ENCODE measurements at places on chromosomes 12 and 14.

DNA sequence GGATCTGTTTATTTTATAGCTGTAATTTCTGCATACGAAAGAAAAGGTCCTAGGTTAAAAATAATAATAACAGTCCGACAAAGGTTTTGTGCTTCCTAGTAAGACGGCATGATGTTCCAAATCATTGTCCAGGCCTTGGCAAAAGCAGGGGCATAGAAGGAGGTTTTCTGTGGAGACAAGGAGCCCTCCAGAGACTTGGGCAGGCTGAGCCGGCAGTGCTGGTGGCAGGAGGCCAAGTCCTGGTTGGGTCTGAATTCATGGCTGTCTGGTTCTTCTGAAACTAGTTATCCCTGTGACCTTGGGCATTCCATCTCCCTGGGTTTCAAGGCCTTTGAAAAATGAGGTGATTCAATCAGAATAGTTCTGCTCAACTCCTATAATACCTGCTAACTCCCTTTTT is 44.0 kb downstream of the KCNK13 start:
- no peak for DNase-seq

DNA sequence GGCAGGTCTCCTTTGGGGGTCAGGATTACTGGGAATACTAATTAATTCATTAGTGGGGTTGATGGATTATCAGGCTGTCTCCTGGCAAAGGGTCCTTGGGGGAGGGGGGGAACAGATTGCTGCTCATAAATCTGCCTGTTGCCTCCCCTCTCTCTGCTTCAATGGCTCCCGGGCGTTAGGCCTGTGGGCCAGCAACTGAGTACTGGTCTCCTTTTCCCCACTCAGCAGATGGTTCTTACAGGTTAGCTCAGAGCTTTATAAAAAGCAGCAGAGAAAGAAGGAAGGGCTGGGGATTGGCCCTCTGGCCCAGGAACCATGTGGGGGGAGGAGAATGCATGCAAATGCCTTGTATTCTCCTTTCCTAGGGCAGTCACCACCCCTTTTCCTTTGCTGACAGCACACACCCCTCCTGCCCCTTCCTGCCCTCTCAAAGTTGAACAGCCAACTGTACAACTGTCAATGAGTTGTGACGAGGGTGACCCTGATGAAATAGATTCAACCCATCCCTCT is 2.3 kb upstream of the NEUROD4 start:
- DNase-seq: no peak

DNA sequence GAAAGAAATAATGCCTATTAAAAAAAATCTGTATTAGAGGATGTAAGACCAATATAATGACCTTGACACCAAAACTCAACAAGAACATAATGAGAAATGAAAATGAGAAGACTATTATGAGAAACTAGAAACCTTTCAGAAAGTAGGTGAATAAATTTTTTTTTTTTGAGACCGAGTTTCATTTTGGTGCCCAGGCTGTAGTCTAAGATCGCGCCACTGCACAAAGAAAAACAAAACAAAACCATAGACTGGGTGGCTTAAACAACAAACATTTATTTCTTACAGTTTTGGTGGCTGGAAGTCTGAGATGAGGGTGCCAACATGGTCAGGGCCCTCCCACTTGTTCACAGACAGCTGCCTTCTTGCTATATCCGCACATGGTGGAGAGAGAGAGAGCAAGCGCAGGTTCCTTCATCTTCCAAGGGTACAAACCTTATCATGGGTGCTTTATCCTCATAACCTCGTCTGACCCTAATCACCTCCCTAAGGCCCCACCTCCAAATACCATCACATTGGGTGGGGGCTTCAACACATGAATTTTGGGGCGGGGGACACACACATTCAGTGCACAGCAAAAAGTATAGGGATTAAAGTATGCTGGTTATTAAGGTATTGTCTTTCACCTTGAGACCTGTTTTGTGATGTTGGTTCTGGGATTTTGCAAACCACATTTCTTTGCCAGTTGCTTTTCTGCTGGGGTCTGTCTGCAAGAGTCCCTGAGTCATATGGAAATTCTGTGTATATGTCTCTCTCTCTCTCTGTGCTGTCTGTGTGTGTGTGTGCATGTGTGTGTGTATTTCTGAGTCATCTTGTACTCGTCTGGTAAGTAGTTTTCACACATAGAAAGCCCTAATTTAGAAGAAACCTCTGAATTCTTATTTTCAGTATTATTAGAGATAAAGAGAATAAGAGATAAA is 26.2 kb downstream of the ZCRB1 start:
- DNase-seq: no peak

DNA sequence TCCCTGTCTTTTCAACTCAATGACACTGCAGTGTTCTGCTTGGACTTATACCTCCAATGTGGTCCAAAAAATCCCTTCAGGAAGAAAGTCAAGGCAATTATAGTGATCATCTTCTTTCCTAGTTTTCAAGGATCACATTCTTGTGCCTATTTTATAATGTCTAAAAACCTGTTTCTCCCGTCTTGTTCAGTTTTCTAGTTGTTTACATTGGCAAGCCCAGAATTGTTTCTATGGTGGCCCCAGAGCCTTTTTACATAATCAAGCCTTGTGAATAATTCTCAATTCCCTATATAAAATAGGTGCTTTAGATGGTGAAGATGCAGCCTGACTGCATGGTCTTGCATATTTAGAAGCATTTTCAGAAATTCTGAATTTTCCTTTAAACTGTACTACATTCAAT is 14.5 kb upstream of the LDHB start:
- DNase-seq: no peak

GRCh38 chr12:82955043-82955442 is 268.3 kb downstream of the TMTC2 start:
- DNase-seq: no peak

- peak; percentile 46 for DNase-seq
Observed at GRCh38 chr14:105864116-105864515, 337.7 kb downstream of the TMEM121 start.

DNA sequence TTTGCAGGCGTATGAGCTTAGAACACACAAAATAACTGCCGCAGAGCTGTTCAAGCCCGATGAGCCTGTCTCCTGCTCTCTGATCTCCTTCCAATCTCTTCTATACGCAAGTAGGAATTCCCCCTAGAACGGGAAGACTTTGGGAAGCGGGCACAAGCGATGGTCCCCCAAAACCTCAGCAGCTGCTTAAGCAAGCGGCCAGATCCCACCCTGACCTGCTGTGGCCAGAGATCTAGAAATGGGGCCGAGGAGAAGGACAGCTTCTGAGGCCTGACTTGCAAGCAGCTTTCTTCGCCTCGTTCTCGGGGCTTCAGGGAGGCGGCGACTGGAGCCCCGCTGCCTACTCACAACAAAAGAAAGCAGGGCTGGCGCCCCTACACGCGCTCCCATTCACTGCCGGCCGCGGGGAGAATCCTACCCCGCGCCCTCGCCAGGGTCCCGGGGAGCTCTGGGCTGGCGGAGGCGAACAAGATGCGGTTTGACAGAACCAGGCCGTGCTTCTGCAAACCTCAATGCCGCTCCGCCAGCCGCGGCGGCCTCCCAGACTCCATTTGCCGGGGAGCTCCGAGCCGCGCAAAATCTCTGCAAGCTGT is 922 bp downstream of the TBX5 start:
- DNase-seq: no peak

GRCh38 chr12:52090291-52090690 is 10.8 kb downstream of the SMIM41 start:
- DNase-seq: peak; percentile 62

- no peak for DNase-seq
Observed at GRCh38 chr12:50162230-50162629, 4.9 kb downstream of the CERS5 start.

GRCh38 chr12:47852096-47852571 is 32.4 kb upstream of the HDAC7 start:
- no peak for DNase-seq

- DNase-seq: no peak
Observed at GRCh38 chr12:79563021-79563740, 127.6 kb downstream of the PAWR start.

DNA sequence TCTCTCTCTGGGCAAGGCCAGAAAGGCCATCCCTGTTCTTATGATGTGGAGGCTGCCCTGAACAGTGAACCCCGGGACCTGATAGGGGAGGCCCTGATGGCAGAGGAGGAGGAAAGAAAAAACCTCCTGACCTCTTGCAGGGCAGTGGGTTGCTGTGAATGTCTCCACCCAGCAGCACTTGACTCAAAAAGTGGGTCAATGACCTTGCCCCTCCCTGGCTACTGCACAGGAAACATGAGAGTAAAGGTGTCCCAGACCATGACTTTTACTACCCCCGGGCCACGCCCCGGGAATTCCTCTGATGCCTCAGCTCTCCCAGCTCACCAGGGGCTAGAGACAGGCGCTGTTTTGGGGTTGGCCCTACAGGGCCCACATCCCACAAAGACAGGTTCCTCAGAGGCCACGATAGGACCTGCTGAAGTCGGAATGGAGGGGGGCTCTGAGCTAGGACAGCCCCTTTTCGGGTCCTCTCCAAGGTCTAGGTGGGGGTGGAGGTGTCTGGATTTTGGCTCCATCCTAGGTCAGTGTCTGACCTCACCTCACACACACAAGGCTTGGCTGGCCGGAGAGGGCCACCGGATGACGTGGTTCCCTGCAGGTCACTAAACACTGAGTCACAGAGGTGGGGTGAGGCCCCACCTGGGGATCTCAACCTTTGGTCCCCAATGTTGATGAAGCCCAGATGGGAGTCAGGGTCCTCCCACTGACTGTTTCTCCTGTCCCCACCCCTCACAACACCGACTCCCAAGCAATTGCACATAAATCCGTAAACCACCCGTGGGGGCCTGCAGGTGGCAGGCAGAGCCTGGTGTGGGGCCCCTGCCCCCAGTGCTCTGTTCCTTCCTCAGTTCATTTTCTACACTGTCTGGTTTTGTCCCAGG is 1.6 kb downstream of the RHOF start:
- no peak for DNase-seq

- no peak for DNase-seq
Observed at GRCh38 chr14:101789222-101789621, 27.7 kb downstream of the PPP2R5C start.

- no peak for DNase-seq
Observed at GRCh38 chr12:103832048-103832997, 8.7 kb downstream of the NT5DC3 start.

- no peak for DNase-seq
Observed at GRCh38 chr12:92065018-92065499, 80.6 kb downstream of the BTG1 start.

DNA sequence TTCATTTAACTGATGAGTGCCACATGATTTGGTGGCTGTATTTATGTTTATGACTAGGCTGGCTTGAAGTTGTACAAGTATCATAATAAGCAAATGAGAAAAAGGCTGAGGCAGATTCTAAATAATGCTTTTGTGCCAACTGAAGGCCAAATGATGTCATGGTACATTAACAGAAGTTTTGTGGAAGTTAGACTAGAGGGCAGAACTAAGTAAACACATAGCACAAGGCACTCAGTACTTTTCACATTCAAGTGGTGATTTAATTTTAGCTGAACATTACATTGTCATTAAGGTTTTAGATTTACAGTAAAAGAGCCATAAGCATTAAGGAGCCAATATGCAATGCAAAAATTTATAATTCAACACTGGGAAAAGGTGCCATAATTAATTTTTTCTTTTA is 21.1 kb downstream of the PPP1CC start:
- no peak for DNase-seq

GRCh38 chr12:100993916-100994450 is 199.4 kb downstream of the ANO4 start:
- DNase-seq: no peak

GRCh38 chr12:67141296-67142018 is 127.7 kb upstream of the CAND1 start:
- no peak for DNase-seq

GRCh38 chr14:34340025-34340625 is 121.9 kb downstream of the SPTSSA start:
- no peak for DNase-seq

- DNase-seq: no peak
Observed at GRCh38 chr12:10386857-10387256, 3.0 kb downstream of the KLRK1 start.

GRCh38 chr14:104421401-104421821 is 158.2 kb upstream of the C14orf180 start:
- no peak for DNase-seq

- DNase-seq: no peak
Observed at GRCh38 chr12:117051380-117051779, 47.8 kb downstream of the TESC start.

- DNase-seq: peak; percentile 52
Observed at GRCh38 chr12:120490833-120491512, 4.9 kb upstream of the DYNLL1 start.

DNA sequence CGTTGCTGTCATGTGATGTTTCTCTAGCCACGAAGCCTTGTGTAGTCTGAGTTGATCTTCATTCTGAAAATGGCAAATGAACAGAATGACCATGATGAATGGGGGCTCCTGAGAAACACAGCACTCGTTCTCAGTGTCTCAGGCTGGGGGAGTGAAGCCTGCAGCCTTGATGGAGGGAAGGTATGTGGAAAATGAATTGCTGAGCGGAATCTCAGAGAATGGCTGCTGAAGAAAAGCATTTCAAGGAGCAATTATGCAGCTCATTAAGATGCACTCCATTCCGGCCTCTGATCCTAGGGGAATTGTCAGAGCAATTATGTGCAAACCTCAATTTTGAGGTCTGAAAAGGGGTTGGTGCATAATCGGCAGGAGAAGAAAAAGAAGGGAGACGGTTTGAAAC is 167.1 kb downstream of the CHST11 start:
- no peak for DNase-seq

GRCh38 chr12:108063192-108063591 is 65.9 kb upstream of the WSCD2 start:
- no peak for DNase-seq

GRCh38 chr12:108712165-108712924 is 19.0 kb downstream of the CORO1C start:
- DNase-seq: no peak

DNA sequence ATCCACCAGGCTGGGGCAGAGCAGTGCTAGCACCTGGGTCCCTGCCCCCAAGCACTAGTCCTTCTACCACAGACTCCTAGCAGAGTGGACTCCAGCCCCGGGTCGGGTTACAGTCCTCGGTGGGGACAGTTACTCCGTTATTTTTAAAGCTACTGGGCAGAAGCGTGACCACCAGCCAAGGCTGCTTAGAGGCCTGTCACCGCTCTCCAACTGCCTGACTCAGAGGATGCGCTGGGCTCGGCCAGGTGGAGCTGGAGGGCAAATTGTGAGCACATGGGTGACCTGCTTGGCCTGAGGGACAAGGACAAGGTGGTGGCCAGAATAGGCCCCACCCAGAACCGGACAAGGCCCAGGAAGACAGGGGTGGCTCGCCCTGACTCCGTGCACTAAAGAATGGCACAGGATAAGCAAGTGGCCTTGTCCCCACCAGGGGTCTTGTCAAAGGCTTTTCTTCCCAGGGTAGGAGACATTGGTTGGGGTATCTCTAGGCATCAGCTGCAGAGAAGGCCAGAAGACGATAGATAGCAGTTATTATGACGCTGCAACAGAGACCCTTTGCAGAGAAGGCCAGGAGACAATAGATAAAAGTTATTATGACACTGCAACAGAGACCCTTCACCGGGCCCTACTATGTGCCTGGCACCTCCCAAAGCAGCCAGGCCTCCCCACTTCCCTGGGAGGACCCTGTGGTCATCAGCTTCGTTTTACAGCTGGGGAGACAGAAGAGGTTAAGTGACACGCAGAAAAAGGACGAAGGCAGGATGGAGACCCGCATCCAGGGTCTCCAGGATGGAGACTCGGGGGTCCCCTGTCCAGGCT is 1.6 kb downstream of the ABCB9 start:
- DNase-seq: no peak

GRCh38 chr14:90815822-90816662 is at the start of gene TTC7B:
TTC7B (minus strand) TSS chr14:90816430; CDS start chr14:90816295, 135 bp downstream.
- DNase-seq: no peak

- no peak for DNase-seq
Observed at GRCh38 chr12:58314610-58315009, 373.2 kb downstream of the ATP23 start.

GRCh38 chr12:45745861-45746277 is 16.4 kb downstream of the ARID2 start:
- no peak for DNase-seq

GRCh38 chr12:100445081-100445481 is 28.6 kb upstream of the NR1H4 start:
- no peak for DNase-seq

Measured in aorta (tissue), 5 donors.